ENCODE measurements at places on chromosomes 4 and X.
A peak's percentile ranks its signal among the peaks of the same experiment; 100 is the strongest.

DNA sequence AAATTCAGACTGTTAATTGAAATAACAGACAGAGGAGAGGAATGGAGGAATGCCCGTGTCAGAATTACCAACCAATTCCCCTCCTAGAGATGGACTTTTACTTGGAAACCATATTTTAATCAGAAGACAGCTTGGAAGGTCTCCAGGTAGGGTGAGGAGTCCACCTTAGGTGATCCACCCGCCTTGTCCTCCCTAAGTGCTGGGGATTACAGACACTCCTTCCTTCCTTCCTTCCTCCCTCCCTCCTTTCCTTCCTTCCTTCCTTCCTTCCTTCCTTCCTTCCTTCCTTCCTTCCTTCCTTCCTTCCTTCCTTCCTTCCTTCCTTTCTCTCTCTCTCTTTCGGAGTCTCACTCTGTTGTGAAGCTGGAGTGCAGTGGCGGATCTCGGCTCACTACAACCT lies 328.0 kb downstream of the RAPGEF2 start:
- DNase-seq: no peak

DNA sequence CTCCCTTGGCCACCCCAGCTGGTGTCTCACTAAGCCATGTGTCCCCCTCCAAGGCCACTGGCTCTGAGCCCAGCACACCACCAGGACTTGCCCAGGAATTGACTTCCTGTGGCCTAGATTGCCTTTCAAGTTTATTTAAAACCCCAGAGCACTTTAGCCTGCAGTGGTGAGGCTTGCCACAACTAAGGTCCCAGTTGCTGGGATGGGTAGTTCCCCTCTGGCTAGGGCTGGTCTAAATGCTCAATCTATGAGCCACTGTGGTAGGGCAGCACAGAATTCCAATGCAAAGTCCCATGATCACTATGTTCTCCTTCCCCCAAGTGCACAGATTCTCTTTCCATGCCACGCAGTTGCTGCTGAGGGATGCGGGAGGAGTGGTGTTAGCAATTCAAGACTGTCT lies 61.1 kb upstream of the HCCS start:
- no peak for DNase-seq

- no peak for DNase-seq
Measured at GRCh38 chrX:56385336-56385735, 153.2 kb downstream of the KLF8 start.

- no peak for DNase-seq
Measured at GRCh38 chr4:82687531-82687930, 111.1 kb downstream of the SCD5 start.

GRCh38 chr4:173684223-173684622 lies 154.2 kb upstream of the HAND2 start:
- no peak for DNase-seq

DNA sequence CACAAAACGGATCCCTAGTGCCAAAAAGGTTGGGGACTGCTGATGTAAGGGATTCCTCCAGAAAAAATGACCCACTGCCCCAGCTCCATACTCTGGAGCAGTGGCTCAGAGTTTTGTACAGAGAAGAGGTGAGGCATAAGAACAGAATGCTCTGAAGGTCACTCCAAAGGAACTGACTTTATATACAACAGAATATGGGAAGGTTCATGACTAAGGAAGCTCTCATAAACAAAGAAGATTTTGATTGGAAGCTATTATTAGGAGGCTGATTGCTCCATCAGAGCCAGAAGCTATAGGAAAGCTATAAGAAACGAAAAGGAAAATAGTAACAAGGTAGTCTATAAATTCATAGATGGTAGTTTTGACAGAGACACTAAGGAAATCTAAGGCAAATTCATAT lies 203.1 kb downstream of the SLC7A11 start:
- DNase-seq: no peak

GRCh38 chrX:101407167-101407747 lies 468 bp downstream of the GLA start:
- DNase-seq: no peak

DNA sequence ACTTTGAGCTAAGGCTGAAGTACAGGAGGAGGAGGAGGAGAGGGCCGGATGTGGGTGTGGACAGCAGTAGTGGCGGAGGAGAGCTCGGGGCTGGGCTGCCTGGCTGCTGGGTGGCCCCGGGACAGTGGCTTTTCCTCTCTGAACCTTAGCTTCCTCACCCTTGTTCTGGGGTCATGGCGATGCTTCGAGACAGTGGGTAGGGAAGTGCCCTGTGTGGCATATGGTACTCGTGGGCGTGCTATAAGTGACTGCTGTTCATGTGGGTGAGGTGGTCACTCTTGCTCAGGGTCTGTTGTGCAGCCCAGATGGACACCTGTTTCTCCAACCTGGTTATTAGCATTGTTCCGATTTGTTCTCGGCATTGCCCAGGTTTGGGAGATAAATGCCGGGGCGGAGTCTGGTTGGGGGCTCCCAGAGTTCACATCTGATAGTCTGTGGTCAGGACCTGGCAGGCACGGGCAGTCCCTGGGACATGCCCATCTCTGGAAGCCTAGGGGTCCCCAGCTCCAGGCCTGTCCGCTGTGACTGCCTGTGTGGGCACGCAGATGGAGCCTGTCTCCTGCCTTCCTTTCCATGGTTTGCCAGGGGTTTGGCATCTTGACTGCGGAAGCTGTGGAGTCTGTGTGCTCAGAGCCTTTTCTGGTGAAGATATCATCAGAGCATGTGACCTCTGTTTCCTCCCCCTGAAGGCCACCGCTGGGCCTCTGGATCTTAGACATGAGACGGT lies 4.9 kb upstream of the CPZ start:
- no peak for DNase-seq

- no peak for DNase-seq
Measured at GRCh38 chrX:71215338-71215912, 7.6 kb upstream of the GJB1 start.

DNA sequence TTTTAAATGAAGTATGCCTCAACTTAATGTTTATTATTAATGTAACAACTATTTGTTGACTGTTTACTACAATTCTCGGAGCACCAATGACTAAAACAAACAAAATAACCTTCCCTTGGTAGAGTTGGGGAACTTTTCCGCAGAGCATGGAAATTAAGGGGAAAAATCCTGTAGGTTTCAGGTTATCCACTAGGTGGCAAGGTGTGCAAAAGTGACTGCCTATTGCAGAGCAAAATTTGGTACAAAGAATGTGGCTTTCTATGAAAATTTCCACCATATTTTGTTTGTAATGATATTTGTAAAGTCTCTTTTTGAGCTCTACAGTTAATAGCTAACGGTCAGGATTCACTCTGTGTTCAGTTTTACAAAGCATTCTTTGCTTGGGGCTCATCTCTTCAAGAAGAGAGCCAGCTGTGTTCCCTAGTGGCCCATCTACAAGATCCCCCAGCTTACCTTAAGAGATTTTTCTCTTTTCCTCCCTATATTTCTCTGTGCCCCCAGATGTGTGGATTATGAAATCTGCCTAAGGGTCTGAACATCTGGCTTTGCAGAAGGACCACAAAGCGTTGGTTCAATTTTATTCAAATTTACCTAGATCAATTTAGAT lies 61.1 kb downstream of the FBXO8 start:
- DNase-seq: no peak

DNA sequence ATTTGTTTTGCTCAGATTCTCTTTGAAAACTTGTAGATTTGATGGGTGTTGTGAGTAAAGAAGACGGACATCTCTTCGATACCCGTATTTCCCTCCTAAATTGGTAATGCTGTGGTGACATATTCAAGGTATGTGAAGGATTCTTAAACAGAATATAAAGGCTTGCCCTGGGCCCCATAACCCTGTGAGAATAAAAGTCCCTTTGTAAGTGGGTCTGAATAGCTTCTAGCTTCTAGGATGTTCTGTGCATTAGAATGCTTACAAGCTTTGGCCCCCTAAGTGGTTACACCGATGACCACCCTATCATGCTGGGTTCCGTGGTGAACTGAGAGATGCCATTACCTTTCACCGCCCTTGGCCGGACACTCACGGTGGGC lies 574 bp upstream of the MOB1B start:
- no peak for DNase-seq

- DNase-seq: peak; percentile 8
Measured at GRCh38 chr4:177008071-177008835, 215.5 kb upstream of the VEGFC start.

GRCh38 chr4:122412547-122412946 lies 33.7 kb downstream of the ADAD1 start:
- no peak for DNase-seq

DNA sequence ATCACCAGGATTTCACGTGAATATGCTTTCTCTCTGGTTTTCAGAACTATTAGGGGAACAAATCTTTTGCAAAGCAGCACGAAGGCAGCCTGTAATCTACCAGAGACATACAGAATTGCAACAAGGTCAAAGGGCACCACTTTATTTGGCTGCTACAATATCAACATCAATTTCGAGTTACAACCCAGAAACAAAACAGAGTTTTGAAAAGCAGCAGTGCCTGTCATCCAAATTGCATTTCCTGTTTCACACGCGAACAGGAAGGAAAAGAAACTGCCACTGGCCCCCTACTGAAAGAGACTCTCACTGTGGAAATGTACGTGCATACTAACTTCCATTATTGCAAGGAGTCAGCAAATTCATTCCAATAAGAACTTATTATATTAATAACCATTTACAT lies 17.1 kb upstream of the C1QTNF7 start:
- DNase-seq: no peak

DNA sequence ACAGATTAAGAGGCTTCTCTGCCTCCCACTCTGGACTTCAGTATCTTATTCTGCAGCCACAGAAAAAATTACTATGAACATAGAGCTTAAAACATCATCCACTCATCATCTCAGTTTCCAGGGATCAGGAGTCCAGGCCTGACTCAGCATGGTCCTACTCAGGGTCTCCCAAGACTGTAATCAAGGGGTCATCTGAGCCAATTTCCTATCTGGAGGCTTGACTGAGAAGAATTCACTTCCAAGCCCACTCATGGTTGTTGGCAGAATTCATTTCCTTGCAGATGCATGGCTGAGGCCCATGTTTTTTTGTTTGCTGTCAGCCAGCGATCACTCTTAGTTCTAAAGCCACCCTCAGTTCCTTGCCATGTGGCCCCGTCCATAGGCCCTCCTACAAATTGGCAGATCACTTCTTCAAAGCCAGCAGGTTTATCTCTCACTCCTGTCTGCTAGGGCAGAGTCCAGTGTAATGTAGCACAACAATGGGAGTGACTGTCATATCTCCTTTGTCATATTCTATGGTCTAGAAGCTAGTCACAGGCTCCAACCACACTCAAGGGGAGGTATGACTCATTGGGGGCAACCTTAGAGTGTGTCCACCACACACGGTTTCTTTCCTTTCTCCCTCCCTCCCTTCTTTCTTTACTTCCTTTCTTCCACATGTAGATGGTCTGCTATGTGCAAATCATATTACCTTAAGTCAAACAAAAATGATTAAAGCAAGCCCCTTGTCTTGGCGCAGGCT lies 251.6 kb downstream of the QDPR start:
- no peak for DNase-seq

DNA sequence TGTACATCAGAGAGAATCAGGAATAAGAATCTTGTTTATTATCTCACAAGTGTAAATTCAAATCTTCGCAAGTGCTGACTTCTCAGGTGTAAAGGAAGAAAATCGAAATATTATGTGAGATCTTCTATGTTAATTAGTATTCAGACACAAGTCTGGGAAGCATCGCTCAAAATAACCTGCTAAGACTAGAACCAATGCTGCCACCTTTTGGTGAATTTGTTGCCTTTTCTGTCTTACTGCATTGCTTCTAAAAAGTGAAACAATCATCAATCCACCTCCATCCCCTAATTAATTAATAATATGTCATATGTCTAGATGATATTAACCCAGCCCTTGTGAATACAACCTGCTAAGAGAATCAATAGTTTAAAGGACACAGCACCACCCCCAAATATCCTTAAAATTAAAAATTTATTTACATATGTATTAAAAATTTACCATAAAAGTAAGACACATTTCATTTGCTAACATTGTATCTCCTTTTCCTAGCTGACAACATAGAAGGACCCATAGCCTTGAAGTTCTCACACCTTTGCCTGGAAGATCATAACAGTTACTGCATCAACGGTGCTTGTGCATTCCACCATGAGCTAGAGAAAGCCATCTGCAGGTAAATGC lies 3.5 kb downstream of the EPGN start:
- peak; percentile 43 for DNase-seq

- DNase-seq: no peak
Measured at GRCh38 chr4:40857956-40858355, 108.2 kb downstream of the NSUN7 start.

DNA sequence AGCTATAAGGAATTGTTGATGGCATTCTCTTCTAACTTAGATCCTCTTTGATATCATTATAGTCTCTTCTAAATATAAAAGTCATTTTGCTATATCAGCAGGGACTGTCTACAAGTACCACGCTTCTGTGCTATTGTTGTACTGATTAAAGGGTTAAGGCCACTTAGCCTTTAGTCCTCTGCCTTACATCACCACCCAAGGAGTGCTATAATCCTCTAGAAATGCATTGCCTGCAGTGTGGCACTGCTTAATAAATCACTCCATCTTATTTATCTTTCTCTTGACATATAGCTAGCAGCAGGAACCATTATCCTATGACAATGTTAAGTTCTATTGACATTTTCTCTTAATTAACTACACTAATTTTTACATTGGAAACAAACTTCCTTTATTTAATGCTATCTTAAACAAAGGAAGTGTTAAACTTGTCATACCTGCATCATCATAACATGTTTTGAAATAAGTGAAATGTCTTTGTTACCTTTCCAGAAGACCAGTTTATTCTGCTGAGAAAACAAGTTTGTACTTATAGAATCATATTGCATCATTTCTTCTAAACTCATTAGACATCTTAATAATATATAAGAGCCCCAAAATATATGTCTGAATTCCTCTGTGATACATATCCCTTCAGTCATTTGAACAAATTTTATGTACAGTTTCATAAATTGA lies 360.9 kb upstream of the ATOH1 start:
- DNase-seq: no peak

- DNase-seq: no peak
Measured at GRCh38 chr4:156659983-156660382, 311.6 kb downstream of the PDGFC start.

- no peak for DNase-seq
Measured at GRCh38 chrX:132094164-132094563, 33.7 kb downstream of the FRMD7 start.

DNA sequence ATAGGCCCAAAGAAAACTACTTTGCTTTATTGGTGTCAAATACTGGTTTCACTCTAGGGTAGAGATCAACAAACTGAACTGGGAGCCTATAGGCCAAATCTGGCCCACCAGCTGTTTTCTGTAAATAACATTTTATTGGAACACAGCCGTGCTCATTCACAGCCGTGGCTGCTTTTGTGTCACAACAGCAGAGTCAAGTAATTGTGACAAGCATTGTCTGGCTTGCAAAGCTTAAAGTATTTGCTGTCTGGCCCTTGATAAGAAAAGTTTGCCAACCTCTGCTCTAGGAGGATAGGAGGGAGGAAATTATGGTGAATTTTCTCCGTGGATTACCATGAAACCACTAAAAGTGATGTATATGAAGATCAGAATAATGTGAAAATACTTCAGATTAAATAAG lies 53.4 kb downstream of the GPAT3 start:
- no peak for DNase-seq

DNA sequence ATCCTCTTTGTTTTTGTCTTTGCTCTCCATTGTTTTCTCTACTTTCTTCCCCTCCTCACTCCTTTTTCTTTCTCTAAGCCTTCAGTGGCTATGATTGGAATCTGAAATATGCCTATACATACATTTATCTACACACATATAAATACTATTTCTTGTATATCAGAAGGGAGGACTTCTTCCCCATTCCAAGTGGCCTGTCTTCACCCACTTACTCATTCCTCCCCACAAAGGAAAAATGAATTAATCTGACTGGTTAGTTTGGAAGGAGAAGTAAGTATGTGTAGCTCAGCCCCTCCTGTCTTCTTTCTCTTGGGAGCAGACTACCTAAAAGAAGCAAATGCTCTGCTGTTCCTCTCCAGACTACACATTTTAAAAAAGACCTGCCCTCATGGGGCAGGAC lies 17.7 kb downstream of the GUCY2F start:
- no peak for DNase-seq

All from amniotic stem cell (primary cell).